ENCODE measurements at places on chromosomes 13 and 19. TPM values are rescaled to one million over a fixed set of nuclear protein-coding genes. Genes with fewer than 3 reads are reported as not detected.

UCHL3 gene
- total RNA-seq: 41.5 TPM

GRCh38 chr13:73809561-73809960 lies 324.6 kb downstream of the KLF12 start:
- H3K4me1 ChIP-seq: no peaks in the 10 kb centered on the region
- no peak overlapping the region for H3K4me3 ChIP-seq
- H3K27ac ChIP-seq: no peak overlapping the region
- no peaks in the 10 kb centered on the region for H3K27me3 ChIP-seq
- no peak for DNase-seq

DNA sequence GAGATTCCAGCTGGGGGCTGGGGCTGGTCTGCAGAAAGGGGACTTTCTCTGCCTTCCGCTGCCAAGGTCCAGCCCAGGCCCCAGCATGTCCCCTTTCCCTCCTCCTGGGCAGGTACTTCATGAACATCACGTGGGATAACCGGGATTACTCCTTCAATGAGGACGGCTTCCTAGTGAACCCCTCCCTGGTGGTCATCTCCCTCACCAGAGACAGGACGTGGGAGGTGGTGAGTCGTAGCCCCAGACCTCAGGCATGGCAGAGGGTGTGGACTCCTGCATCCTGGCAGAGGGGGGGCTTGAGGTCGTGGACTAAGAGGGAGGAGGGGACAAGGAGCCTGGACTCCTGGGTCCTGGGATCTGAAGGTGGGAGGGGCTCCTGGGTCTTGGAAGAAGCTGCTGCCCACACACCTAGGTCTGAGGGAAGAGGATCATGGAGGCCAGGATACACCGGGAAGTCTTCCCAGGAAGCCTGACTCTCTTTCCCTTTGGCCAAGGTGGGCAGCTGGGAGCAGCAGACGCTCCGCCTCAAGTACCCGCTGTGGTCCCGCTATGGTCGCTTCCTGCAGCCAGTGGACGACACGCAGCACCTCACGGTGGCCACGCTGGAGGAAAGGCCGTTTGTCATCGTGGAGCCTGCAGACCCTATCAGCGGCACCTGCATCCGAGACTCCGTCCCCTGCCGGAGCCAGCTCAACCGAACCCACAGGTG lies 20.6 kb downstream of the GRIN2D start:
- H3K36me3 ChIP-seq: no peaks in the 10 kb centered on the region
- DNase-seq: no peak
- peaks cover 13% of the 10 kb centered on the region for H3K4me1 ChIP-seq
- no peak overlapping the region for H3K4me3 ChIP-seq
- no peak overlapping the region for H3K27ac ChIP-seq
- H3K27me3 ChIP-seq: peaks cover 40% of the 10 kb centered on the region

GRCh38 chr13:42396901-42397655 lies 125.1 kb downstream of the AKAP11 start:
- H3K4me1 ChIP-seq: no peaks in the 10 kb centered on the region
- H3K27me3 ChIP-seq: no peaks in the 10 kb centered on the region
- H3K27ac ChIP-seq: no peak overlapping the region
- no peak for DNase-seq
- H3K36me3 ChIP-seq: no peaks in the 10 kb centered on the region

- peak overlapping the region; percentile 90 for H3K27ac ChIP-seq
- peaks cover 27% of the 10 kb centered on the region for H3K4me1 ChIP-seq
- peak overlapping the region; percentile 85 for H3K4me3 ChIP-seq
- no peak for DNase-seq
- no peaks in the 10 kb centered on the region for H3K27me3 ChIP-seq
Measured at GRCh38 chr13:77328819-77329132, 1.9 kb upstream of the MYCBP2 start.

SIGLEC12 gene
- not detected for total RNA-seq

ACER1 gene
- not detected for total RNA-seq

CALR3 gene
- not detected for total RNA-seq

COL4A2 gene
- total RNA-seq: 306 TPM

DNA sequence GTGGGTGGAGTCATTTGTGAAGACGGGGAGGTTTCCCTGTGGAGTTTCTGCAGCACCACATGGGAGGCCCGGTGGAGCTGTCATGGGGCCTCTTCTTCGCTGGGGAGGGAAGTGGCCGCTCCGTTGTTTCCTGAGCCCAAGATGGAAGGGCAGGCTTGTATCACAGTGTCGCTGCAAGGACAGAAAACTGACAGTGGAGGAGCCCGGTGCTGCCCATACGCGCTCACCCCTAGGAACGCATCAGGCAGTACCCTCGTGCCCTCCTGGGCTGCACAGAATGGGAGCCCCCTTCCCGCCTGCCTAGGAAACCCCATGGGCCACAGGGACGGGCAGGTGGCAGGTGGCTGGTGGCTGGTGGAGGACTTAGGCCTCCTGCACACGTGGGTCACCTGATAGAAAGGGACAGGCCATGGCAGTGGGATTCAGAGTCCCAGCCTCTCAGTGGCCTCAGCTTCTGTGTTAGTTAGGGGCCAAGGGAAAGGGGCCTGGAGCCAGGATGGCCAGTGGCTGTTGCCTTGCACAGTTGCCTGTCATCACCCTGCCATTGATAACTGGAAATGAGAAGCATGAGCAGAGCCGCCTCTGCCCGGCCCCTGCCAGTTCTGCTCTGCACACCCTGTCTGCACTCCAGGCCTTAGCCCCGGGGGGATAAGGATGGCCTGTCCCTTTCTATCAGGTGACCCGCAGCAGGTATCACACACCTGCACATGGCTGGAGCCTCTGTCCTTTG lies 7.6 kb downstream of the COL4A2 start:
- H3K4me1 ChIP-seq: peaks cover 95% of the 10 kb centered on the region
- H3K4me3 ChIP-seq: no peak overlapping the region
- H3K27ac ChIP-seq: peak overlapping the region; percentile 95
- DNase-seq: peak; percentile 64
- no peaks in the 10 kb centered on the region for H3K27me3 ChIP-seq
- peaks cover 12% of the 10 kb centered on the region for H3K36me3 ChIP-seq

DNA sequence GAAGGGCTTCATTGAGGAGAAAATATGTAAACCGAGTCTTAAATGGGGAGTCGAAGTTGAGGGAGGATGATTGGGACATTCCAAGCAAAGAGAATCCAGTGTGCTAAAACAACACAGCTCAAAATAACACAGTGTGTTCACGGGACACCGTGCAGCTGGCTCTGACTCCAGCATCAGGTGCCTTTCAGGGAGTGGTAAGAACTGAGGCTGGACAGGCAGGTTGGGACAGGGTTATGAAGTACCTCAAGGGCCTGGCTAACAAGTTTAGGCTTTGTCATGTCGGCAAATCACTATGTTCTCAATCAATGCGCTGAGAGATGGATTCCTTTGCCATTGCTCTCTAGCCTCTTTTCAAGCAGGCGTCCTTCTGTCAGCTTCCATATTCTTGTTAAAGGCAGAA lies 27.5 kb upstream of the WDFY2 start:
- peaks cover 12% of the 10 kb centered on the region for H3K4me1 ChIP-seq
- no peak for DNase-seq
- H3K27ac ChIP-seq: no peak overlapping the region
- H3K27me3 ChIP-seq: no peaks in the 10 kb centered on the region
- no peaks in the 10 kb centered on the region for H3K36me3 ChIP-seq

DNA sequence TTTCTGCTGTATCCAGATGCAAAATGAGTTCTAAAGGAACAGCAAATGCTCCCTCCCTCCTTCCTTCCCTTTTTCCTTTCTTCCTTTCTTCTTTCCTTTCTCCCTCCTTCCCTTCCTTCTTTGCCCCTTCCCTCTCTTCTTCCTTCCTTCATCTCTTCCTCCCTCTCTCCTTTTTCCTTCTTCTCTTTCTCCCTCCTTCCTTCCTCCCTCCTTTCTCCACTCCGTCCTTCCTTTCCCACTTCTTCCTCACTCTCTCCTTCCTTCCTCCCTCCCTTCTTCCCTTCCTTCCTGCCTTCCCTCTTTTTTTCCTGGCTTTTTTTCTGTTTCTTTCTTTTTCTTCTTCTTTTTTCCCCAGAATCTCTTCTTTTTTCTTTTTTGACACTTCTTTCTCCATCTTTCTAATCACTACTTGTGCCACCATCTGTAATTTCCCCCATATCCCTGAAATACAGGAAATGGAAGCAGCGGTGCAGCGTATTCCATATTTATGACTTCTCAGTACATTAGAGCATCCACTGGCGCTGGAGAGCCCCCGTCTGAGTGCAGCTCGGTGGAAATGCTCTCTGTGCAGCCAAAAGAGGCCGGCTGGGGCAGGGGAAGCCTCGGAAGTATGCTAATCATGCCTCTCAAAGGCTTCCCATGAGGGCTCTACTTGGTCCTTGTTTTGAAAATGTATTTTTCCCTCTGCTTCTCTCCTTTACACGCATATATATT lies 275.6 kb downstream of the TSHZ3 start:
- no peak for DNase-seq
- no peaks in the 10 kb centered on the region for H3K4me1 ChIP-seq
- H3K36me3 ChIP-seq: no peaks in the 10 kb centered on the region
- no peak overlapping the region for H3K4me3 ChIP-seq

DNA sequence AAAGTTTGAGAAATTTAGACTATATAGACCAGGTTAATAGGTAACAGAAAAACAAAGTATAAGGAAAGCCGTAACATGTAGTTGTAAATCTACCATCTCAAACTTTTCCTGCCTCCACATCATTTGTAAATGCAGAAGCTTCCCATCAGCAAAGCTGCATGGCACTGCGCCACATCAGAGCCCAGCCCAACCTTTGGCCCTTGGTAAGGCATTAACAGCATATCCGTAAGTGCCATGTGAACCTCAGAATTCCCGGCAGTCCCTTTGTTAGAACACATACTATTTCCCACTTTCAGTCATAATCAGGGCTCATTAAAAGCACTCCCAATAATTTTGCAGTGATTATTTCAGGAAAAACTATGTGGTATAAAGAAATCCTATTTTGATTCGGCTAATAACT lies 51.6 kb downstream of the MPHOSPH8 start:
- DNase-seq: no peak
- H3K36me3 ChIP-seq: no peaks in the 10 kb centered on the region
- no peak overlapping the region for H3K27ac ChIP-seq
- H3K27me3 ChIP-seq: no peaks in the 10 kb centered on the region
- peaks cover 8% of the 10 kb centered on the region for H3K4me1 ChIP-seq
- no peak overlapping the region for H3K4me3 ChIP-seq

GRCh38 chr19:46821512-46822409 lies 28.9 kb downstream of the AP2S1 start:
- no peaks in the 10 kb centered on the region for H3K4me1 ChIP-seq
- no peaks in the 10 kb centered on the region for H3K36me3 ChIP-seq
- no peak for DNase-seq
- H3K27ac ChIP-seq: no peak overlapping the region

PLPP2 gene
- 3.6 TPM for total RNA-seq

- H3K4me1 ChIP-seq: peaks cover 8% of the 10 kb centered on the region
- H3K27me3 ChIP-seq: no peaks in the 10 kb centered on the region
- no peaks in the 10 kb centered on the region for H3K36me3 ChIP-seq
Measured at GRCh38 chr13:21066946-21067345, 5.6 kb upstream of the LATS2 start.

- no peaks in the 10 kb centered on the region for H3K4me1 ChIP-seq
- H3K4me3 ChIP-seq: no peak overlapping the region
- H3K27ac ChIP-seq: no peak overlapping the region
- DNase-seq: no peak
- H3K27me3 ChIP-seq: no peaks in the 10 kb centered on the region
Measured at GRCh38 chr19:29690842-29691241, 24.2 kb downstream of the C19orf12 start.

AMH gene
- total RNA-seq: 1.9 TPM

ZNF730 gene
- 0.36 TPM for total RNA-seq

- no peaks in the 10 kb centered on the region for H3K36me3 ChIP-seq
- no peak overlapping the region for H3K27ac ChIP-seq
- H3K4me3 ChIP-seq: no peak overlapping the region
Measured at GRCh38 chr13:26549713-26550112, 7.8 kb upstream of the WASF3 start.

DNA sequence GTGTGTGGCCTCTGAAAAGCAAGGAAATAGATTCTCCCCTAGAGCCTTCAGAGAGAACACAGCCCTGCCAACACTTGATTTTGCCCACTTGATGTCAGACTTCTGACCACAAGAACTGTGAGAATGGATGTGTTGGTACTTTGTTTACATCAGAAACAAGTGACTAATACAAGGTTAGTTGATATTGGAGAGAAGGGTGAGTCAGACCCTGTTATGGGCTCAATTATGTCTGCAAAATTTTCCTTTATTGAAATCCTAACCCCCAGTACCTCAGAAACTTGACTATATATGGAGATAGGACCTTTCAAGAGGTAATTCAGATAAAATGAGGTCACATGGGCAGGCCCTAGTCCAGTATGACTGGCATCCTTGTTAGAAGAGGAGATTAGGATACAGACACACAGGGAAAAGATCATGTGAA lies 226.7 kb downstream of the RFC3 start:
- DNase-seq: no peak
- H3K36me3 ChIP-seq: no peaks in the 10 kb centered on the region
- H3K4me1 ChIP-seq: no peaks in the 10 kb centered on the region
- H3K27ac ChIP-seq: no peak overlapping the region

DNA sequence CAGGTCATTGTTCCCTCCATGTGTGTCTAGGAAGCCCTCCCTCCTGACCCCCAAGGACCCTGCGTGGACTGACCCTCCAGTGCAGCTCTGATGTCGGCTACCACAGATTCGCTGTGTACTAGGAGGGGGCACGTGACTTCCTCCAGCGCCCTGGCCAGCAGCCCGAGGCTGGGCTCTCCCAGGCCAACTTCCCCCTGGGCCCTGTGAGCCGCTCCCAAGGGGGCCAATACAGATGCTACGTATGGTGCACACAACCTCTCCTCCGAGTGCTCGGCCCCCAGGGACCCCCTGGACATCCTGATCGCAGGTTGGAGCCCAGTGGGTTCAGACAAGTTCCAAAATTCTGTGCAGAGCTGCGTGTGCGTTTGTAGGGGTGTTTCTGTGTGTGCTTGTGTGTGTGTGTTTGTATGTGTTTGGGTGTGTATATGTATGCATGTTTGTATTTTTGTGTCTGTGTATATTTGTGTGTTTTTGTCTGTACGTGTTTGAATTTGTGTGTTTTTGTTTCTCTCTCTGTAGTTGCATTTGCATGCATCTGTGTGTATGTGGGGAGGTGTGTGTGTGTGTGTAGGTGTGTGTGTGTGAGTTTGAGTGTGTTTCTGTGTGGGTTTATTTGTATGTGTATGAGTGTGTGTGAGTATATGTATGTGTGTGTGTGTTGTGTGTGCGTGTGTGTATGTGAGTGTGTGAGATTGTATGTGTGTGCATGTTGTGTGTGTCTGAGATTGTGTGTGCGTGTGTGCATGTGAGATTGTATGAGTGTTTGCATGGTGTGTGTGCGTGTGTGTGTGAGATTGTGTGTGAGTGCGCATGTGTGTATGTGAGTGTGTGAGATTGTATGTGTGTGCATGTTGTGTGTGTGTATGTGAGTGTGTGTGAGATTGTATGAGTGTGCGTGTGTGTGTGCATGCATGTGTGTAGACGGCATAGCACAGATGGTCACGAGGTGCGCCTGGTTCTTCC lies 21.4 kb upstream of the LILRA2 start:
- no peak overlapping the region for H3K27ac ChIP-seq
- H3K4me1 ChIP-seq: no peaks in the 10 kb centered on the region
- no peaks in the 10 kb centered on the region for H3K27me3 ChIP-seq
- no peaks in the 10 kb centered on the region for H3K36me3 ChIP-seq

All from sigmoid colon (tissue), 7 donors.